C1 segment of cervical spinal cord (tissue), 14 donors: ENCODE measurements at places on chromosomes 16 and 17.
A peak's percentile ranks its signal among the peaks of the same experiment; 100 is the strongest.

DNA sequence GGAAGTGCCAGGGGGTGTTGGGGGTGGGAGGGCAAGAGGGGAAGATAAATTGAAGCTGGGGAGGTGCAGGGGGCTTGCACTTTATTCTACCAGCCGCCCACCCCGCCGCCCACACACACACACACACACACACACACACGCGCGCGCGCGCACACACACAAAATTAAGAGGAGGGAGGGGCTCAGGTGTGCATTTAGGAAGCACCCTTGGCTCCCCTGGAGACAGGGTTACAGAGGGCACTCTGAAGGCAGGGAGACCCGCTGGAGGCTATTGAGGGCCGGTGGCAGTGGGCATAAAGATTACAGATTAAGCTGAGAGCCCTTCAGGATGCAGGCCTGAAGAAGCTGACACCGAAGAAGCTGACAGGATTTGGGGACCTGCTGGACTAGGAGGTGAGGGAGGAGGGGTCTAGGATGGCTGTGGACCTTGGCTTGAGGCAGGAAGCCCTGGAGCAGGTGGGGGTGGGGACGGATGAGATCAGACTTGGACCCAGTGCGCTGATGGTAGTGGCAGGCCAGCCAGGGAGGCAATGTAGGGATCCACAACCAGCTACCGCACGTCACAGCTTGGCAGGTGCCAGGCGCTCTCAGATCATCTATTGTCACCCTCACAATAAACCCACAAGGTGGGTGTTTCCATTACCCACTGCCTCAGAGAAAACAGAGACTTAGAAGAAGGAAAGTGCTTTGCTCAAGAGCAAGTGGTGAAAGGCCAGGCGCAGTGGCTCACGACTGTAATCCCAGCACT, 772 bp upstream of the SAMD14 start:
- no peak for DNase-seq

- DNase-seq, result no peak
Measured at GRCh38 chr17:721540-721937, 6.9 kb upstream of the VPS53 start.

DNA sequence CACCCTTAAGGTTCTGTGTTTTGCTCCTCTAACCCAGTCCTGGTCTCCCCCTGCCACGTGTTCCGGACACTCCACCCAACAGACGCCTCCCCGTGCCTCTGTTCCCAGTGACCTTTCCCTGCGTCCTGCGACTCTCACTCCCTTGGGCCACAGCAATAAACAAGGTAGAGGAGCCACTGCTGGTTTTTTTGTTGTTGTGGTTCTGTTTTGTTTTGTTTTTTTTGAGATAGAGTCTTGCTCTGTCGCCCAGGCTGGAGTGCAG, 3.7 kb upstream of the NPW start:
- no peak for DNase-seq

GRCh38 chr17:5220074-5220473, 14.6 kb downstream of the SCIMP start:
- DNase-seq, result no peak

DNA sequence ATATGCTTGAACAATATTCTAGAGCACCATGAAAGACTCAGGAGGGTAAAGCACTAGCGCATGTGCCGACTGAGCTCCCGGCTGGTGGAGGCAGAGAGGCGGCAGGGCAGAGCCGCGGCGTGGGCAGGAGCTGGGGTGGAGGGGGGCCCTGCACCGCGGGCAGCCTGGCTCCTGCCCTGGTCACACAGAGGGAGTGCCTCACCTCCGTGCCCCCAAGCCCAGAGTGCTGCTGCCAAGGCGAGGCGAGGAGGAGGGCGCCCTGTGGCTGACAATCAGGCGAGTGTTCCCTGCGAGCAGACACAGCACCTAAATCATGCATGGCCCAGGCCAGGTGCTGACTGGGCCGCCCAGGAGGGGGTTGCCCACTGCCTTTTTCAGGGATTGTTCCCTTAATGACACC, 105.8 kb upstream of the TNRC6C start:
- DNase-seq, result no peak

GRCh38 chr16:81273223-81273950, 34.9 kb downstream of the BCO1 start:
- DNase-seq, result peak; percentile 4

GRCh38 chr16:10610499-10611184, 30.2 kb upstream of the EMP2 start:
- no peak for DNase-seq

- no peak for DNase-seq
Measured at GRCh38 chr16:20803192-20803560, 3.1 kb downstream of the ERI2 start.
